ENCODE measurements at places on chromosomes 12 and 14.

GRCh38 chr14:80055667-80056496 lies 155.4 kb downstream of the DIO2 start:
- no peak for DNase-seq

DNA sequence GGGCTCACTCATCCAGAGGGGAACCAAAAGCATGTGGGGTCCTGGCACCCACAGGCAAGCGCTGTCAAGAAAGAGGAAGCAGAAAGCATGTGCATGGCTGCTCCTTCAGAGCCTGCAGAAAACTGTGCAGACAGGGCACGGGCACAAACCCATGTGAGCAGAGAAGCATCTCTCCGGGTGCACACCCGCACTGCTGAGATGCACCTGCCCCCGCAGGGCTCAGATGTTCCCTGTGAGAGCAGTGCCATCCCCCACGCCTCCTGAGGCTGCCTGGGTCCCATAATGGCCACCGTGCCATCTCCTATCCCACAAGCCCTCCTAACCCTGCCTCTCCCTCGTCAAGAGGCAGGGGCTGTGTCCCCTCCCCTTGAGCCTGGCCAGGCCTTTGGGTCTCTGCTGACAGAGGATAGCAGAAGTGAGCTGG lies 32.3 kb upstream of the INF2 start:
- no peak for DNase-seq

- DNase-seq, result no peak
These were observed at the start of gene RASSF8 for GRCh38 chr12:25958428-25959070. Gene RASSF8, plus strand, starts transcription at chr12:25958682. Its CDS starts 96,662 bp downstream, at chr12:26055344.

DNA sequence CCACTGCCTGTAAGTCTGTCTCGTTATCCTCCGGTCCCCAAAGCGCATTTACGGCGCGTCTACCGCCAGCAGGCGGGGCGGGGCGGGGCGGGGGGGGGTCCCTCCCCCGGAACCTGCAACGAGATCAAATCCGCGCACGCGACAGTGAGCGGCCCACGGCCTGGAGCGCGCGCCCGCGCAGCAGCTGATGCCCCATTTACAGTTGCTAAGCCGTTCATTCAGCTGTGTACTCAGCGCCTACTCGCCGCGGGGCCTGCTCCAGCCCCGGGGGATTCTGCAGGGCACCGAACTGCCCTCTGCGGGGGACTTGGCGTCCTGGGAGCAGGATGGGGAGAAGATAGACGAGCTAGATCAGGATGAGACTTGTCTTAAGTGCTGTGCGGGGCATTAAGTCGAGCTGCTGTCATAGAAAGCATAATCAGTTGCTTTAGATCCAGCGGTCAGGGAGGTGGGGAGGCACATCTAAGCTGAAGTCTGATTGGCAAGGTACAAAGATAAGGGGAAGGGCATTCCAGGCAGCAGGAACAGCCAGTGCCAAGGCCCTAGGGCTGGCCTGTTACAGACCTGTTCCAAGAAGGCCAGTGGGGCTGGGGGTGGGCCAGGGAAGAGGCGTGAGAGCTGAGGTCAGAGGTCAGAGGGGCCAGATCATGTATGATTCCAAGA lies 1.4 kb upstream of the CCDC85C start:
- peak; percentile 79 for DNase-seq

- DNase-seq, result no peak
These were observed 508 bp downstream of the HNRNPC start for GRCh38 chr14:21268617-21269251.

DNA sequence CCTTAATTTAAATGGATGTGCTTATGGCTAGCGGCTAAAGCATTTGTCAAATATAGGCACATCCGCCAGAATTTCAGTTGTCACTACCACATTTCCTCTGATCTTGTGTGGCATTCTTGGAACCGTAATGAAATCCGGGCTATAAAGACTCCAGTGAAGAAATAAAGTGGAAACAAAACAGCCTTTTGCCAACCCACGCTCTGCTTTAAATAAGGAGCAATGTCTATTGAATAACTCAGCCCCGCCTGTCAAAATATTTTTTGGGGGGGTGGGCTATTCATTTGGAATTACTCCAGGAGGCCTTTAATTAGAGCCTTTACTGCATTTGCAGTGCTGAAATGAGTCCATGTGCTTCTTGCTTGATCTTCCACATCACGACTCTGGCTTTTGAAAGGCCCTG lies 179.6 kb upstream of the RPH3A start:
- DNase-seq, result no peak

DNA sequence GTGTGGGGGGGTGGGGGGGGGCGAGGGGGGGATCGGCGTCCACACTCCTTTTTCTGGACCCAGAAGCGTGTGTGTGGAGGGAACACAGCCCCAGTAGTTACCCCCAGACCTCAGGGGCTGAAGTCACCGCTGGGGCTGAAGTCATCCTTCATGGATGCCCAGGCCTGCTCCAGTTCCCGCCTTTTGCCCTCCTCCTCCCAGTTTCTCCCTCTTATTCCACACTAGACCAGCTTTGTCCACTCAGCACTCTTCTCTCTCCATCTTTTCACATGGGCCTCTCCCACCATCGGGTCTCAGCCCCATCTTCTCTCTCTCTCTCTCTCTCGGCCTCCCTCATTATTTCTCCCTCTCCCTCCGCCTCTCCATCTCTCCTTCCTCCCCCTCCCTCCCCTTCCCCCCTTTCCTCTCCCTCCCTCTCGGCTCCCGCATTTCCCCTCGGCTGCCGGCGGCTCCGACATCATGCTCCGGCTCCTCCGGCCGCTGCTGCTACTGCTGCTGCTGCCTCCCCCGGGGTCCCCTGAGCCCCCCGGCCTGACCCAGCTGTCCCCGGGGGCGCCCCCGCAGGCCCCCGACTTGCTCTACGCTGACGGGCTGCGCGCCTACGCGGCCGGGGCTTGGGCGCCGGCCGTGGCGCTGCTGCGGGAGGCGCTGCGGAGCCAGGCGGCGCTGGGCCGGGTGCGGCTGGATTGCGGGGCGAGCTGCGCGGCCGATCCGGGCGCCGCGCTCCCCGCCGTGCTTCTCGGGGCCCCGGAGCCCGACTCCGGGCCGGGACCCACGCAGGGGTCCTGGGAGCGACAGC lies at the start of gene P3H3:
TSS of gene P3H3 (plus strand) at position 426 of the 799 bp plus-strand sequence. CDS start at position 460, 34 bp downstream.
- no peak for DNase-seq

DNA sequence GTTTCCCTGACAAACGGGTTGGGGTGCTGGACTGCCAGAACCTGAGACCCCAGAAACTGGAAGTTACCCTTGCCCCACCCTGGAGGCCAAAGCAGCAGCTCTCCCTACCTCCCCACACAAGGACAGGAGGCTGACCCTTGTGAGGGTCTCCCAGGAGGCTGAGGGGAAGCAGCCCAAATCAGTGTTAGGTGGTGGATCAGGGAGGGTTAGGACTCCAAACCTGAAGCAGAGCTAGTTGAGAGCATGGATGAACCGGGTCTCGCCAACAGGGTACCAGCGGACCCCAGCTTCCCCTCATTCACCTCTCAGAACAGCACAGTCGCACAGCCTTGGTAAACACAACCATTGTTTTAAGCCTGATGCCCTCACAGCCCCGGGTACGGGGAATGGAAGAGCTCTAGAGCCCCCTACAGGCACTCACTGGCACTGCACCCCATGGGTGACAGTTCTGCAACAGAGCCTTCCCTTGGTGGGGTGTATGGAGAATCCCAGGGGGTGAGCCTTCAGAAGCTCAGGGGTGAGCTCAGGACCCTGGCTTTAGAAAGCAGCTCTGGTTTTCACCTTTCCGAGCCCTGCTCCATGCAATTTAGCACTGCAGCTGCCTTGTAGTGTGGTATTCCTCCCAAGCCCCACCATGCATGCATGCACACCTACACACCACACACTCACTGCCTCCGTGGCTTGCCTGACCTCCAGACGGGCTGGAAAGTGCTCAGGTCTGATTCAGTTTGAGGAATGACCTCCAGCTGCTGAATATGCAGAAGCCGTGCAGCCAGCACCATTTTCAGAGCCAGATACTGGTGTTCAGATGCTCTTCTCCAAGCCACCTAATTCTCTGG lies 11.2 kb downstream of the ESRRB start:
- no peak for DNase-seq

GRCh38 chr12:71727958-71728357 lies 26.7 kb upstream of the RAB21 start:
- DNase-seq, result no peak

DNA sequence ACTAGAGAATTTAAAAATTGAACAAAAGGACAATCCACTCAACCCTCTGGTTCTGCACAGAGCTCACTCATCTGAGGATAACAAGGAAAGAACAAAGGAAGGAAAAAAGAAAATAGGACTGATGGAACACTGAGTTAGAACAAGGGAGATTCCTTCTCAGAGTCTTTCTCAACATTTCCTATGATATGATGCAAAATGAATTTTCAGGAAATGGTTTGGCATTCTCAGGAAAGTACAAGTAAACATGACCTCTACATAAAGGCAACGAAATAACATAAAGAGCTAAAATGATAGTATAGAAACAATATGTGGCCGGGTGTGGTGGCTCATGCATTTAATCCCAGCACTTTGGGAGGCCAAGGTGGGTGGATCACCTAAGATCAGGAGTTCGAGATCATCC lies 135.8 kb downstream of the ITPR2 start:
- no peak for DNase-seq

DNA sequence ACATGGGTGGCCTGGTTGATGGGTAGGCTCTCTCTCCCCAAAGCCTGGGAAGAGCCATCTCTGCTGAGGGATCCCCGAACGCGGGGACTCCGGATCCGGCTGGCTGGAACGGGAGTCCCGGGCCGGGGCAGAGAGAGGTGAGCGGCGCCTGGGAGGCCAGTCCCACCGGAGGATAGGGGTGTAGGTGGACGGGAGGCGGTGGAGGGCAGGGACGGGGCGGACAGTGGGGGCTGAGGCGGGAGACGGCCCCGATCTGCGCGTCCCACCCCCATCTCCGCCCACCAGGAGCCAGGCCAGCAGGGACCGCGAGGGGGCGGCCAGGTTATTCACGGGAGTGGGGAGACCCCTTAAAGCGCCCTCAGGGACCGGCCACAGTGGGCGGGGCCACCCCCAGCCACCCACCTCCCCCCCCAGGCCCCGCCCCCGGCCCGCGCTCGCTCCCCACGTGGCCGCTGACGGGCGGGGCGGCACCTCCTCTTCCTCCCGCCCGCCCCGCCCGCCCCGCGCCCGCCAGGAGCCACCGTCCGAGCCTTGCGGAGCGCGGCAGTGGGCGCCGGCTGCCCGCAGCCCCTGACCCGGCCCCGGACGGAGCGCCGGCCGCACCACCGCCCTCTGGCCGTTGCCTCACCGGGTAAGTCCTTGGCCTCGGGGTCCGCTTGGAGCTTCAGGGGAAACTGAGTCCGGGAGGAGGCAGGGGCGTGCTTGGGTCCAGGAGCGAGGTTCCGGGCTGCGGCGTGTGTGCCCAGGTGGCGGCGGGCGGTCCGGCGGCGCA lies at the start of gene INF2:
TSS of gene INF2 (plus strand) at position 510 of the 772 bp plus-strand sequence. CDS start 11,748 bp downstream, outside the sequence.
- peak; percentile 43 for DNase-seq

DNA sequence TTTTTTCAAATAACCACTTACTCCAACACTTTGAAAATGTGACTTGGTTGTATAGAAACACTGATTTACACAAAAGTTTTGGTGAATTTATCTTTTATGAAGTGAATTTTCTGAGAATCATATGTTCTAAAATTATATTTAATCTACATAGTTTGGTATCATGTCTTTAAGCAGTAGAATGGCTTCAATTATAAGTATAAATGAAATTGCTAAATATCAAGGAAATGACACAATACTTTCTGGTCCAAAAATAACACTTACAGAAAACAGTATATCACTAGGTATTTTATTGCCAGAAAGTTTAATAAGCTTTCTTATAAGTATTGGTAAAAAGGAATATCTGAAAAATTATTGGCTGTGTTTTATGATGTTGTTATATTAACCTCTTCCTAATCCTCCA lies 90.9 kb downstream of the SRGAP1 start:
- DNase-seq, result no peak

GRCh38 chr12:68977909-68978610 lies 45.1 kb upstream of the CPM start:
- no peak for DNase-seq

GRCh38 chr14:99323603-99324185 lies 51.7 kb upstream of the BCL11B start:
- no peak for DNase-seq

DNA sequence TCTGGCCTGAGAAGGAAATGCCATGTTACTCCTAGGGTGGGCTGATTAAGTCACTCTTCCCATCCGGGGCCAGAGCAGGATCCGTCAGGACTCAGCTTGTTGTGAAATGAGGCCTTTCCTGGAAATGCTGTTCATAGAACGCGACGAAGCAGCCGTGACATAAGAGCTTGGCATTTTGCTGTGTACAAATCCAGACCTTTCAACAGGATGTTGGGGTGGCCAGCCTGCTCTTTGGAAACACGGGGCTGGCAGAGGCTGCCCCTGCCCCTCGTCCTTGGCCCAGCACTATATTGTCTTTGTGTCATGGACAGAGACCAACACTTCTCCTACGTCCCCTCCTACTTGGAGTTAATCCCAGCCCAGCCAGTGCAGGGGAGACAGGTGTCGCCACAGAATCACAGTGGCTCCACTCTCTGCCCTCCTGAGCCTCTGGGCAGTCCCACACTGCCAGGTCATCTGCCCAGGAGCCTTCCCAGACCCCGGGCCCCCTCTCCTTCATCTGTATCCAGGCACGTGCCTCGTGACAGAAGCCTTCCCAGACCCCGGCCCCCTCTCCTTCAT lies 18.6 kb upstream of the EIF5 start:
- DNase-seq, result no peak

- no peak for DNase-seq
These were observed 9.4 kb downstream of the ERP27 start for GRCh38 chr12:14928931-14929330.

GRCh38 chr14:58752289-58752688 lies 114.5 kb downstream of the DACT1 start:
- DNase-seq, result no peak

GRCh38 chr12:115485503-115485902 lies 792.0 kb downstream of the MED13L start:
- DNase-seq, result no peak

GRCh38 chr12:3160081-3160480 lies 82.9 kb downstream of the TSPAN9 start:
- DNase-seq, result no peak

DNA sequence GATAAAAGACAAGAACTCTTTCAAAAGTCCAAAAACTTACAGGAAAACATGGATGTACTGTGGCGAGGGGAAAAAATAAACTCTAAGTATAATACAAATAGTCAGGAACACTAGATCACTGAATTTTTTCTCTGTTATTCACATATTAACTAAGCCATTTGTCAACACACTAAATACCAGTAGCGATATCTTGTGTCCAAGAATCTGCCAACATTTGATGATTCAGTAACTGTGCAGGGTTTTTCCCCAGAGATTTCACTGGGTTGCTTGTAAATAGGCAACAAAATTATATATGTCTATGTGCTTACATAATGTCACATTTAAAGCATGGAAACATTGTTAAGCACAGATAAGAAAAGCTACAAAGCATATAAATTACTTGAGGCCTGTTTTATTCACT lies 205.9 kb downstream of the KIF21A start:
- DNase-seq, result no peak

- DNase-seq, result no peak
These were observed 269.4 kb downstream of the RGS6 start for GRCh38 chr14:72201645-72202044.

- no peak for DNase-seq
These were observed 122.3 kb upstream of the RFLNA start for GRCh38 chr12:124172636-124173035.

Measured in T-helper 1 cell (primary cell).